RKO (cell line): ENCODE measurements at places on chromosomes 16 and 17.
A peak's percentile ranks its signal among the peaks of the same experiment; 100 is the strongest.

DNA sequence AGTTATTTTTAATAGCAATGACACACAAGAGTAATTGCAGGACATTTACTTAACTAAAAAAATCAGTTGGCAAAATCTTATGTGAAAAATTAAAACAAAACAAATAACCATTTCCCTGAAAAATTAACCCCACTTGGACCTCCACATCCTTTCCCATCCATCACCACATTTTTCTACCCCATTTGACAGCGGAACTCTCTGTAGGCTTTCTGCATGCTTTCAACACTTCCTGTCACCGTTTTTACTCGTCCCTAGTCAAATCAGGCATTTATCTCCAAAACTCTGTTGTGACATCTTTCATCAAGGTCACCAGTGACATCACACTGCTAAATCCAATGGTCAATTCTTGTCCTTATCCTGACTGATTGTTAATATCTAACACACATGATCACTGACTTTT, 27.5 kb downstream of the KCNJ16 start:
- no peak for DNase-seq

DNA sequence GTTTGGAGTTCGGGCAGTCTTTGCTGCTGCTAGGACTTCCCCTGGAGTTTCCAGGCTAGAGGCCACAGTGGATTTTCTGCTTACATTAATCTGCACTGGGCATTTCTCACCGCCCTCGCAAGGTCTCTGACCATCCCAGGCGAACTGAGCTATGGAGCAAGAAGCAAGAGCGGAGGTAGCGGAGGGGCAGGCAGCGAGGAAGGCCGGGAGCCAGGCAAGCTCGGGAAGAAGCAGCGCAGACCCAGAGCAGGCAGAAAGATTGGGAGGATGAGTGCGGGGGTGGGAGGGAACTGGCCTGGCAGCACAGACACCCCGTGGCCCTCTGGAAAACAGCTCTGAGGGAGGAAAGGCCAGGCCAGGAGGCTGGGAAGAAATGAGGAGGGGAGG, 3.8 kb downstream of the COTL1 start:
- DNase-seq, result no peak

- no peak for DNase-seq
Measured at GRCh38 chr17:35790841-35791240, 4.6 kb downstream of the MMP28 start.

GRCh38 chr16:1766231-1766630, 5.1 kb downstream of the NME3 start:
- DNase-seq, result no peak

- DNase-seq, result peak; percentile 80
Measured at GRCh38 chr17:7177191-7177953, 1.8 kb downstream of the ASGR1 start.

DNA sequence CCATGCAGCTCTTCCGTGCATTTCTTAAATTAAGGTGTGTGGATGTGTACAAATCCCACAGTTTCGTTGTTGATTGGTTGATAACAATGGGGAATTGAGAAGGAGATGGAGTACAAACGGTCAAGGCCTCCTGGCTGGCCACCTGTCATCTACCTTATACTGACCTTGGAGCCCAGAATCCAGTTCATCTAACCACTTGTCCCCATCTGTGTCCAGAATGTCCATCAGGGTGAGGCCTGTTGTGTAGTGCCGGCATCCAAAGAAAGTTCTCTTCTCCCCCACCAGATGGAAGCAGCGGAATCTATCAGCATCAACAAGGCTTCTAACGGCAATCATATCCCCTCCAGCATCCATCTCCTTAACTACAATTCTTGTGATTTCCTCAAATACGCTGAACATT, 1.5 kb downstream of the GSDMB start:
- DNase-seq, result peak; percentile 19

DNA sequence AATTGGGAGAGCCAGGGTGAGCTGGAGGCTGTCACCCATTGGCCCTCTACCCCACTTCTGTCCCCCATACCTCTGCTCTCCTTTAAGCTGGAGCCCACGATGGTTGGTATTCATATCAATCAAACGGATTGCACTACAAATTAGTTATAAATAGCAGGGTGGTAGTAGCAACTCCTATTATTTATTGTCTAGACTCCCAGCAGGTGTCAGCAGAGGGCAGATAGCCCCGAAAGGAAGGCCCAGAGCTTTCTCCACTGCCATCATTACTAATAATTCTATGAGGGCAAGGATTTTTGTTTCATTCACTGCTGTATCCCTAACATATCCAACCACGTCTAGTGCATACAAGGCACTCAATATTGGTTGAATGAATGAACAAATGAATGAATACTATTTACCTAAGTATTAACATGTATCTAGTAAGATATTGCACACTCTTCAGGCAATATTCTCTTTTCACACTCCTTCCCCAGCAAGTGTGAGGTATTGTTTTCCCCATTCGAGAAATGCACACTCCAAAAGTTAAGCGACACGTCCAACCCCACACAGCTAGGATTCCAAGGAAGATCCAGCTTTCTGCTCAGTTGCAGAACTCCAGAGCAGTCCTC, 6.3 kb downstream of the C17orf50 start:
- DNase-seq, result peak; percentile 55

- DNase-seq, result no peak
Measured at GRCh38 chr16:81560979-81561657, 116.5 kb downstream of the CMIP start.

DNA sequence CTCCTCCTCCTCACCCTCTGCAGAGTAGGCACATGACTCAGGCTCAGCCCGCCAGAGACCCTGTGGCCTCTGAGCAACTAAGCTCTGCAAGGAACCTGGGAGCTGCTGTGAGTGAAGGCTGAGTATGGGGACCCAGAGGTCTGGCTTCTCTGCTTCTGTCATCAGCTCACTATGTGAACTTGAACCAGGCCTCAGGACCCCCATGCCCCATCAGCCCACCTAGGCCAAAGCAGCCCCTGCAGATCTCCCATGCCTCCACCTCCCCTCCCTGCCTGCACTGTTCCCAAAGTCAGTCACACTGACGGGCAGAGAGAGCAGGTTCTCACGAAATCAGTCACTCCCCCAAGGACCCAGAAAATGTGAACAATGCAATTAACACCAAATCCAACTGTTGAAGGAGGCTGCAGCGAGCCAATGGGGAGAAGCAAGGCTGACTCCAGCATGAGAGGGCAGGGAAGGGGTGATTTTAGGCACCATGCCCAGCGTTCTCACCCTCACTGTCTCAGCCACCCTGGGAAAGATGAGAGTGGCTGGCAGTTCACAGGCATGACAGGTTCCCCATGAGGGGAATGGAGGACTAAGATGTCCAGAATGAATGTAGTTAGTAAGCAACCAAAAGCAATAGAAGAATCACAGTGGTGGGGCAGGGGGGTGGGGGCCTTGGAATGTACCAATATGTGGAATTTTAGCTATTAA, 60.6 kb downstream of the BEAN1 start:
- DNase-seq, result no peak

GRCh38 chr17:78738278-78738677, 43.8 kb downstream of the CYTH1 start:
- no peak for DNase-seq

- DNase-seq, result no peak
Measured at GRCh38 chr17:28982131-28982793, 23.6 kb downstream of the SEZ6 start.

DNA sequence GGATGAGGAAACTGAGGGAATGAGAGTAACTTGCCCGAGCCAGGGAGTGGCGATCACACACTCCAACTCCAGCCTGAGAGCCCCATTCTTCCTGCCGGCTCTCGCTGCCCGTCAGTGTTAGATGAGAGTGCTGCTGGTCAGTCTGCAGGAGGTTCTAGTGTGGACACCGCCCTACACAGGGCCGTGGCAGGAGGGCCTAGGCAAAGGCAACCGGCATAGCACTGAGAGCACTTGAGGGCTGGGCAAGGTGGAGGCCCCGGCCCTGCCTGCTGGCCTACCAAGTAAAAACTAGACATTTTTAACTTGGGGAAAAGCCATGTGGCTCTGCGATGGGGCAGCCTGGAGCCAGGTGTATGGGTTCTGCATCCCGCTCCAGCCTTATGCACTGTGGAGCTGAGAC, 354.8 kb downstream of the SEC14L1 start:
- DNase-seq, result no peak

- DNase-seq, result no peak
Measured at GRCh38 chr16:25064937-25065336, 46.6 kb upstream of the LCMT1 start.

- no peak for DNase-seq
Measured at GRCh38 chr17:34378664-34379101, 15.7 kb upstream of the CCL1 start.

- DNase-seq, result no peak
Measured at GRCh38 chr17:82439829-82440365, 10.7 kb downstream of the CYBC1 start.

DNA sequence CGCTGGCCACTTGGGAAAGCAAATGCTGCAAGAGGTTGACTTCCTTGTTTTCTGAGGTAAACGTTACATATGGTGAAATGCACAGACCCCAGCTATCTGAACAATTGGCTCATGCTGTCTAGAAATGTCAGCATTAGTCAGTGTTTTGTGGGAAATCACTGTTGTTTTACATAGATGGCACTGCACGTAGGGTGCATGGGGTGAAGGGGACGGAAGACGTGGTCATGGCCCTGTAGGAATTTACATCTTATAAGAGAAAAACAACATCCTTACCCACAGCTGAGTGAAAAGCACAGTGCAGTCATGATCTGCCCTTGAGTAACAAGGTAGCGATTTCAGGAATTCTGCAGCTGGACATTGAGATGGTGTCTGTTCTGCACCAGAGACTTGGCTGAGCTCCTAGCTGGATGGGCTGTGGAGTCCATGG, 15.2 kb downstream of the RPTOR start:
- no peak for DNase-seq

GRCh38 chr16:9393591-9393990, 302.1 kb downstream of the HAPSTR1 start:
- DNase-seq, result no peak

DNA sequence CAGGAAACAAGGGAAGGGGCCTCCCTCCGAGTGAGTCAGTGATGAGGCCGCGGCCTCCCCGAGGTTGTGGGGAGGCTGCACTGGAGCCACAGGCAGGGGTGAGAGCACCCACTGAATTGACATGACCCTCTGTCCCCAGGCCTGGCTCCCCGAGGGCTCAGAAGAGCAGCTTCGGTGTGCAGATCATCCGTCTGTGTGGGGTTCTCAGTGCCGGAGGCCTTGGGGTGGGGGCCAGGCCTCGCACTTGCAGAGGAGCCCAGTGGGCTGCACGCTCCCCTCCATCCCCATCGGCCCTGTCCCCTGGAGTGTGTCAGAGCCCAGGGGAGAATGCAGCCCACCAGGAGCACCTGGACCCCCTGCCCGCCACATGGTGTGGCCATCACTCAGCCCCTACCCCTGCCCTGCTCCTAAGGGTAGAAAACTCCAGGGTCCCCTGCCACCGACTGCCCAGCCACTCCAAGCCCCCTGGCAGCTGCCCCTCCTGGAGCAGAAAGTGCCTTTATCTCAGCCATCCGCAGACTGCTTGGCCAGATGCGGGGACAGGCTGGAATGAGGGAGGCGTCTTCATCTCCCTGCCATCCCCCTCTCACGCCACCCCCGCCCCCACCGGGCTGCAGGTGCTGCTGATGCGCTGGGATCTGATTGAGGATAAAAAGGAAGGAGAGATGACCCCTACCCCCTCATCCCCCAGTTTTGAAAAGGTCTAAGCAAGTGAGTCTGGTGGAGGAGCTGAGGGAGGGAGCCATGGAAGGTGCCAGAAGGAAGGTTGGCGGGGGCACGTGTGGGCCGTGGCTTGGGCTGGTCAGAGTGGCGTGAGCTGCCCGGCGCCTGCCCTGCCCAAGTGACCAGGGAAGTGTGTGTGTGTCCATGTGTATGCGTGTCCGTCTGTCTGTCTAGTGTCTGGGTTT, 358.3 kb downstream of the SEC14L1 start:
- DNase-seq, result no peak

DNA sequence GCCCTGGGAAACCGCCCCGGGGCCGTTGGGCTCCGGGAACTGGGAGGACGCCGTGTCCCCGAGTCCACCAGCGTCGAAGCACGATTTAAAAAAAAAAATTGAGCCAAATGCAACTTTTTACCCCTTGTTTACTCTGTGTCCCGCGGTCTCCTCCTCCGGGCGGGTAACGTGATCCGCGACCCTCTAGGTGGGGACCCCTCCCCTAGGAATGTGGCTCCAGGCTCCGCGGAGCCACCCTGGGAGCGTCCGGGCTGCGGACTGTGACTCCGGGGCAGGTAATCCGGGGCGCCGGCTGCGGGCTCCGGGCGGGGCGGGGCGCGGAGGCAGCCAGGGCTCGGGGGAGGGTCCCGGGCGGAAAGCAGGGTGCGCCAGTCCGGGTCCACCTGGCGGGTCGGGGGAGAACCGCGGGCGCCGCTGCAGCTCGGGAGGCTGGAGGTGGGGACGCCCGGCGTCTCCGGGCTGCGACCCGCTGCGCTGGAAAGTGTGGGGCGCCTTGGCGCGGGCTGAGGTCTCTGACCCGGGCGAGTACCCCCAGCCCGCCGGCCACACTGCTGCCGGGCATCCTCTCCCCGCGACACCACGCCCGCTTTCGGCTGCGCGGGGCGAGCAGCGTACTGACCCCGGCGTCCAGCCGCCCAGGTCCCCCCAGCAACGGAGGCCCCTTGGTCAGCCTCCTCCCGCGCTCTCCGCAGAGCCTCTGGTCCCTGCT, 852 bp upstream of the HELZ start:
- no peak for DNase-seq

GRCh38 chr17:42855048-42855596, 4.1 kb downstream of the AOC3 start:
- DNase-seq, result no peak

- DNase-seq, result no peak
Measured at GRCh38 chr17:66633317-66633965, 201.5 kb upstream of the CACNG5 start.

DNA sequence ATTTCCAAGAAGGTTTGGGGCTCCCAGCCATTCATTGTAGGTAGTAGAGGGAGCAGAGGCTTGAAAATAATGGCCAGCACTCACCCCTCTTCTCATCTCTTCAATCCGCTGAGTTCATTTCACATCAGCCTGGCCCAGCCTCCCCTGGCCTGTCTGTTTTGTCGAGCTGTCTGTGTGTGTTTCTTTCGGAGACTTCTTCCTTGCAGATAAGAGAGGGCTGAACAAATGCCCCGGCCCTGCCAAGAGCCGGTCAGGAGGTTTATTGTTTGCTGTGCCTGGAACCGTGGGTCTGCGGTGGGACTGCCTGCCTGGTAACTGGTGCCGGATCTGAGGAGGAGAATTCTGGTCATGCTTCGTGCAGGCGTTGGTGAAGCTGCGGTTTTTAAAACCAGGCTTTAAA, 3.4 kb downstream of the VPS4A start:
- DNase-seq, result no peak

GRCh38 chr16:66949472-66949871, 11.6 kb upstream of the CES3 start:
- DNase-seq, result no peak

DNA sequence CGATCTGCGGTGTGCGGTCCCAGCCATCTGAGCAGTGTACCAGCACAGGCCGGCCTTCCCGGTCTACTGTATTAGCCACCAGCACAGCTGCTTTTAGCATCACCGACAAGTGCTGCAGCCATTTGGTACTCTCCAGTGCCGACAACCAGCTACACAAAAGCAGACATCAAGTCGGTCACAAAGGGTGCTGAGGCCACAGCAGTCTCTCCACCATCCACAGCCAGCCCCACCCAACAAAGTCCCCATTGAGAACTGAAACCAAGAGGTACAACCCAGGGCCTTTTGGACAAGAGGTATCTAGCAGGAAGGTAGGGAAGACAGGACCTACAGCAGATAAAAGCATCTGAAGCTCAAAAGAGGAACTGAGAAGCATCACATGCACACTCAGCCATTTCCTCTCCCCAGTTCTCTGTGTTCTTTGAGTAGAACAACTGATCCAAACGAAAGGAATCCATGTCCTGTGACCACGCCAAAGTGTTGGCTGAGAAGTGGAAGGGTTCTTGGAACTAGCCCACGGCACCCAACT, 9.5 kb downstream of the MTMR4 start:
- DNase-seq, result no peak

- DNase-seq, result no peak
Measured at GRCh38 chr16:76748461-76749348, 442.3 kb upstream of the MON1B start.
